ENCODE measurements at places on chromosomes 16 and 17.
A peak's percentile ranks its signal among the peaks of the same experiment; 100 is the strongest.

- DNase-seq: no peak
Measured at GRCh38 chr16:31705371-31705770, 168.2 kb upstream of the ZNF267 start.

DNA sequence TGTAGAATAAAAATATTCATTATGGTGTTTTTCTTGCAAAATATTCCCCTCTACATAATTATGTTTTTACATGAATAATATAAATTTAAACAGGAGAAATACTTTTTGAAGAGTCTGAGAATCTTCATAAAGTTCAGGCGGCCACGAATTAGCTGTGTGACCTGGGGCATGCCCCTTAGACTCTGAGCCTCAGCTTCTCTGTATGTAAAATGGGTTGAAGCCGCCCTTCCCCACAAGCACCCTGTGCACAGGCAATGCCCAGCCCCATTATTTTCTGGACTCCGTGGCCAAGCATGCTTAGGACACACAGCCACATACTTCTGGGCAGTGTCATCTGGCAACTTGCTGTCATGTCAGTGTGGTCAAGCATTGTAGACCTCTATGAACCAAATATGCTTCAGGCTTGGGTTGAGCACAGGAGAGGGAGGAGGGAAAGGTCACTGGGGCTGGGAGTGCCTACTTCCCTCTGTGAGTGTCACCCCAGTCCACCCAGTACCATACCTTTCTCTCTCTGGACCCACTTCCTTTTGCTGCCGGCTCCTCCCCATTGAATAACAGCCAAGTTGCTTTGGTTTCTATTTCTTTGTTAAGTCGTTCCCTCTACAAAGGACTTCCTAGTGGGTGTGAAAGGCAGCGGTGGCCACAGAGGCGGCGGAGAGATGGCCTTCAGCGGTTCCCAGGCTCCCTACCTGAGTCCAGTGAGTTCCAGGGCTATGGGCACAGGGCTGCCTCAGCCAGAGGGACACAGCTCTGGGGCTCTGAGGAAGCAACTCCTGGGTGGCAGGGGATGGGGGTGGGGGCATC is at the start of gene LGALS9:
Gene LGALS9, plus strand, starts transcription at position 582 of the 804 bp plus-strand sequence. Its CDS starts 78 bp downstream, at position 660.
- peak; percentile 90 for DNase-seq

DNA sequence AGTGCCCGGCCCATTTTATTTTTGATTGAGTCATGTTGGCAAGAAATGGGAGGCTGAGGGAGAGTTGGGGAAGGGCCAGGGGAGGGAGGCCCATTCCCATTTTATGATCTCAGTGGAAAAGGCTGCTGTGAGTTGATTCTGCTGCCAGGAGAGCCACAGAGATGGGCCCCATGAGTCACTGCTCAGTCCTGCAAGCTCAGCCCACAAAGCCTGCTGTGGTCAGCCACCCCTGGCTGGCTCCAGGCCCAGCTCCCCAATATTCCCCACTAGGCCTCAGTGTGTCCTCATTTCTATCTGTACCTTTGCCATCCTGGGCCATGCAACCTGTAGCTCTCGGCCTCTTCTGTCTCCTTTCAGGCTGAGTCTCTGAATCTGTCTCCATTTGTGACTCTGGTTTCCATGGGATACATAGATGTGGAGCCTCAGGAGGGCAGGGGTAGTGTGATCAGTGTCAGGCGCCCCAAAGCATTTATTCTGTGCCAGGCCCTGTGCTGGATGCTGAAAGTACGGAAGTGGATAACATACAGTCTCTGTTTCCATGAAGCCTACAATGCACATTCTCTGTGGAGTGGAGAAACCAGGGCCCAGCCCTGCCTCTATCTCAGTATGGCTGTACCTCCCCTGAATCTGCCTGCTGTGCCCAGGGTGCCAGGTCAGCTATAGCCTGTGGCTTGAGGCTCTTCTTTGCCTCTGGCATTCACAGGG is 1.9 kb upstream of the PLEKHG4 start:
- peak; percentile 71 for DNase-seq

GRCh38 chr16:69838489-69838888 is 76.4 kb downstream of the WWP2 start:
- DNase-seq: no peak

DNA sequence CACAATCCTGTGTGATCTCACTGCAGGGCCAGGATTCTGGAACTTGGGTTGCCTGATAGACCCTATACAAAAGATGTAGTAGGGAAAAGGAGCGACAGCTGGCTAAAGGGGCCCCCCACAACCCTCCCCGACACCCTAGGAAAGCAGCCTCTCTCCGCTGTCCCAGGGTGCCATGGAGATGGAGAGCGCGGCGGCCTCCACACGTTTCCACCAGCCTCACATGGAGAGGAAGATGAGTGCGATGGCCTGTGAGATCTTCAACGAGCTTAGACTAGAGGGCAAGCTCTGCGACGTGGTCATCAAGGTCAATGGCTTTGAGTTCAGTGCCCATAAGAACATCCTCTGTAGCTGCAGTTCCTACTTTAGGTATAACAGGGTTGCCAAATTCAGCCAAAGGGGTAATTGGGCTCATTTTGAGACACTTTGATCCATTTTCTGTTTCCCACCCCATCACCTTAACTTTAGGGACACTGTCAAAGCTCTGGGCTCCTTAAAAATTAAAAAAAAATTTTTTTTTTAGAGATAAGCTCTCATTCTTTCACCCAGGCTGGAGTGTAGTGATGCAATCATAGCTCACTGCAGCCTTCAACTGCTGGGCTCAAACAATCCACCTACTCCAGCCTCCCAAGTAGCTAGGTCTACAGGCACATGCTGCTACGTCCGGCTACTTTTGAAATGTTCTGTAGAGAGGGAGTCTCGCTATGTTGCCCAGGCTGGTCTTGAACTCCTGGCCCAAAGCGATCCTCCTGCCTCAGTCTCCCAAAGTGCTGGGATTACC is at the start of gene KLHL10:
Gene KLHL10, plus strand, starts transcription at position 65 of the 778 bp plus-strand sequence. Its CDS starts 108 bp downstream, at position 173.
- DNase-seq: no peak

- DNase-seq: peak; percentile 20
Measured at GRCh38 chr16:23836404-23837311, 875 bp downstream of the PRKCB start.

- DNase-seq: no peak
Measured at GRCh38 chr16:68592466-68593337, 52.4 kb upstream of the CDH3 start.

DNA sequence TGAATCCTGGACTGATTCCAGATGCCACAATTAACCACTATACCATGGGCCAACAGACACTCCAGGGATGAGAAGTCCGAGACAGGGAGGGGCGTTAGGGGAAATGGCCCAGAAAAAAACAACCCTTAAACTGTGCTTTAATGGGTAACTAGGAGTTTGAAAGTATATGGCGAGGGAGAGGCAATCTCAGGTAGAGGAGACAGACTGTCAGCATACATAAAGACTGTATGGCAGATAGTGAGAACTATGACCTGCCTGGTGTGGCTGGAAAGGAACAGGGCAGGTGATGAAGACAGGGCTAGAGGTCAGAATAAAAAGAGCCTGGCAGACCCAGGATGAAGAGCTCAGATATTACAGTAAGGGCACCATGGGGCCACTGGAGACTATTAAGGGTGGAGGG is 8.1 kb downstream of the ZZEF1 start:
- no peak for DNase-seq

DNA sequence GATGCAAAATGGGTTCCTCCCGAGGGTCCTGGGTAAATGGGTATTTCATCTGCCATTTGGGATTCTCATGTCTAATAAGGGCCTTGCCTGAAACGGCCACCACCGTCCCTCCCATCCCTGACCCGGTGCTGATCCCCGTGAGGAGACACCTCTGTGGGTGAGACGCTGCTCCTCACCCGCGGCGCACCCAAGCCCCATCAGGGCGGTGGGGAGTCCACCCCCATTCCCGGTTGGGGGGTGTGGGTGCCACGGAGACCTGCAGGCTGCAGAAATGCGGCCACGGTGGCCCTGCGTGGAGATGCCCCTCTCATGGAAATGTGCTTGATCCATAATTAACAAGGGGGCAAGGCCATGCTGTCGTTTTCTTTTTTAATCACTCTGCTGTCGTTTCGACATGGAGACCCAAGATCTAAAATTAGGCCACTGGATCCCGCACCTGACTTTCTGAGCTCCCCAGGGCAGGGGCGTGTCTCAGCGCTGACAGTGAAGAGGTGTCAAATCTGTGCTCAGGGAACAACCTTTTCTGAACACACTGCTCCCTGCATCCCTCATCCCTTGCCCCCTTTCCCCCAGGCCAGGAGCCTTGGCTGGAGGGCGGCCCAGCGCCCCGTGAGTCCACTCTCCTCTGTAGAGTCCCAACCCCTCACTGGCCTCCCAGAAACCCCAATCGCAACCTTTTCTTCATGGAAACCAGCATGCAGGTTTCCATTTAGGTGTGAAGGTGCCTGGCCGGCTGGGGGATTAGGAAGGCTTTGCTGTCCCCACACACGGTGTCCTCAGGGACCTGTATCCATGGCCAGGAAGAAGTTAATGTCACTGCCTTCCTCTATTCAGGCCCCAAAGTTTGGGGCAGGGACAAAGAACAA is 38.9 kb downstream of the PEMT start:
- DNase-seq: no peak

- DNase-seq: no peak
Measured at GRCh38 chr17:65942592-65942991, 249.3 kb downstream of the CEP112 start.

DNA sequence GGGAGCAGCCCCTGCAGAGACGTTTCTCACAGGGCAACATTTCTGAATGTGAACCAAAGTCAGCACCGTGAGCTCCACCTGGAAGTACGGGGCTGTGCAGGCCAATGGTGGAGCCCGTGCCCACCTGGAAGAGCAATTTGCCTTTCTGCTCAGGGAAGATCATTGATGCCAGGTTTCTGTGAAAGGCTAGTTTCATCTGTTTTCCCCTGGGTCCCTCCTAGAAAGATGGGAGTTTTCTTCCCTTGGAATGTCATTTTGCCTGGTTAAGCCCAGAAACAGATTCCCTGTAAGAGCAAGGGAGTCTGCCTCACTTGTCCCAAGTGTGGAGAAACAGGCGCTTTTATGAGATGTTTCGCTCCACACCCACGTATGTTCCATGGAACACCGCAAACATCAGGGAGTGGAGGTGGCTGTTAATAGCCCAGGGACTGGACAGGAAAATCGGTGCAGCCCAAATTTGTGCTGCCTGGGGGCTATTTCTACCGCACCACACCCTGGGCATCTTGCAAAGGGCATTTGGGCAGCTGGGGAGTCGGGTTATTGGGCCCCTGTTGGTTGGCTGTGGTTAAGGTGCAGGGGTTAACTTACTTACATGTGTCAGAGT is 2.6 kb downstream of the SLC6A4 start:
- DNase-seq: no peak

DNA sequence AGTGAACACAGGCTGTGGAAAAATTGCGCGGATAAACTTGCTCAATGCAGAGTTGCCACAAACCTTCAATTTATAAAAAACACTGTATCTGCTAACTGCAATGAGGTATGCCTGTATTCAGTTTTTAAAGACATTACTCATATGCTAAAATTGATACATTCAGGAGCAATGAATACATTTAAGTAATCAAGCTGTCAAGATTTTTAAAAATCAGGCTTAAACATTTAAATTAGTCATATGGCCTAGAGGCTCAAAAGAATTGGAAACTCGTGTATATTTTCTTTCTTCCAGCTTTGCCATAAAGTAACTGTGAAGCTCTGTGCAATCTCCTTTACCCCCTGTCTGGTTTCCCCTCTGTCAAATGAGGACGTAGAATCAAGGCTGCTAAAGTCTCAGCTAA is 4.1 kb downstream of the SYNRG start:
- DNase-seq: no peak

DNA sequence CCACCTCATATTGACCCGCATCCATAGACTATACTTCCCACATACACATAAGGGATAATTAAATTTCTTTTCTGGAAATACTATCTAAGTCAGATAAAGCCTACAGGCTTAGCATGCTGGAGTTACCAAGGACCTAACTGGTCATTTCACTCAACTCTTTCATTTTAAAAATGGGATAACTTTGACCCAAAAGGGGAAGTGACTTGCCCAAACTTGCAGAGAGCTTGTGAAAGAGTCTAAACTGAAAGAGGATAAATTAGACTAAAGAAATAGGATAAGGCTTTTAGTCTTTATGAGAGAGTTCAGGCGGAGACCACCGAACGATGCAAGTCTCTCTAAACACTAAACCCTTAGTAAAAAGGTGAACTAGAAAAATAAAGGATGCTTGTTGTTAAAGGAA is 3.9 kb upstream of the KRT33A start:
- peak; percentile 90 for DNase-seq

DNA sequence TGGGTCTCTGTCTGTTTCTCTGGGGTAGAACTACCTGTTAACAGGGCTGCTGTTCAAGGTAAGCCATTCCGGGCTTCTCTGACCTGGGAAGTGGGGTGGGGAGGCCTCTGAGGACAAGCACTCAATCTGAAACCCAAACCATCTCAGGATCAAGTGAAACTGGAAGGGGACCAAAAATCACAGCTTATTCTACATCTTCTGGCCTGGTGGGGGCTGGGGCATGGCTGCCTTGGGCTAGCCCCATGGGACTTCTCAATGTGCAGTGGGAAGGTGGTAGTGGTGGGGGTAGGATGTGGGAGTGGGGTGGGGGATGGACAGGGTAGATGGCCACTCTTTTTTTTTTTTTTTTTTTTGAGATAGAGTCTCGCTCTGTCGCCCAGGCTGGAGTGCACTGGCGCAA is 5.5 kb downstream of the FLOT2 start:
- DNase-seq: no peak

DNA sequence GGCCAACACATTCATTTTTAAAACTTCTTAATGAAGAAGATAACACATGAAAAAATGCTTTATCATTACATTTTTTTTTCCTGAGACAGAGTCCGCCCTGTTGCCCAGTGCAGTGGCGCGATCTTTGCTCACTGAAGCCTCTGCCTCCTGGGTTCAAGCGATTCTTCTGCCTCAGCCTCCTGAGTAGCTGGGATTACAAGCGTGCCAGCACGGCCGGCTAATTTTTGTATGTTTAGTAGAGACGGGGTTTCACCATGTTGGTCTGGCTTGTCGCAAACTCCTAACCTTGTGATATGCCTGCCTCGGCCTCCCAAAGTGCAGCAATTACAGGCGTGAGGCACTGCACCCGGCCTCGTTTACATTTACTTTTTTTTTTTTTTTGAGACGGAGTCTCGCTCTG is 13.2 kb downstream of the HBQ1 start:
- DNase-seq: no peak

- DNase-seq: no peak
Measured at GRCh38 chr17:28839221-28839620, 3.4 kb downstream of the FAM222B start.

DNA sequence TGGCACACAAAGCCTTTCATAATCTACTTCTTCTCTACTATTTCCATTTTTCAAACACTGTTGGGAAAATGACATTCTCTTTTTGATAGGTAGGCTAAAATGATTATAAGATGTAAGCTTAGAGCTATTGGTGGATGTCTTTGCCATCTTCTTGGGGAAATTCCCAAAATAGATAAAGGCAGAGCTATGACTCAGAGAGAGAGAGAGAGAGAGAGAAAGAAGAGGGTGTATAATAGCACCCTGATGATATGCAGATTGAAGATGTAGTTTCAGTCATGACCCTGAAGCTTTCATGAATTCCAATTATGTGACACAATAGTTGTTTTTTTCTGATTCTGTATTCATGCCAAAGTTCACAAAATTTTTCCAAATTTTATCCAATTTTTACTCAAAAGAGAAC is 529.1 kb downstream of the HS3ST4 start:
- no peak for DNase-seq

Measured in MV-4-11 (cell line).